ENCODE measurements at places on chromosomes 5 and 9. TPM values are rescaled to one million over a fixed set of nuclear protein-coding genes. Genes with fewer than 3 reads are reported as not detected.
A peak's percentile ranks its signal among the peaks of the same experiment; 100 is the strongest.

Gene LCN12
- total RNA-seq, result 4.7 TPM

Gene GALNT12
- total RNA-seq, result 23.7 TPM

DNA sequence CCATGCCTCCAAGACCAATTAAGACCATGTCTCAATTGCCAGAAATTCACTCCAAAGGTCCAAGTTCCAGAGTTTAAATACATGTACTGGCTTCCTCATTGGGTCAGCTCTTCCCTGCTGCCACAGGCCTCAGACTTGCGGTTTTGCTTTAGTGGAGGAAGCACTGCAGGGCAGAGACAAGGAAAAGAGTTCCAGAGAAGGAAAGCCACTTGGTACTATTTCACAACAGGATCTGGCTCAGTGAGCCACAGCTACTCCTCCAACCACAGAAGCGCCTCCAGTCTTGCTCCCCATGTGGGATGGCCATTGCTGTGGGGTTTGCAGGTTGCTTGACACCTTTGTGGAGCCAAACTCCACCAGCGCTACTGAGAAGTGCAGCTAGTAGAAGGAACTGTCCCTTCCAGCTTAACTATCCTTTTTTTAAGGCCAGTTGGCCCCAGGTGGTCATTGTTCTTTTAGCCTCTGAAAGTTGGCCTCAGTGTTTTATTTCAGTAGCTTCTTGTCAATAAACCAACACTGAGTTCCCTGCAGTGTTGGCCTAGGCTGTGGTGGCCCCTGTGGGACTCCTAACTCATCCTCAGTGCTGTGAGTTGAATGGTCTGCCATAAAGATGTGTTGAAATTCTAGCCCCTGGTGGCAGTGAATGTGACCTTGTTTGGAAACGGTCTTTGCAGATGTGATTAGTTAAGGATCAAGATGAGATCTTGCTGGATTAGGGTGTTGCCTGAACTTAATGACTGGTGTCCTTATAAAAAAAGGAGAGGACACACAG, 93.7 kb upstream of the DAP start:
- H3K4me1 ChIP-seq, result peaks cover 32% of the 10 kb centered on the region
- H3K27ac ChIP-seq, result no peak overlapping the region
- DNase-seq, result no peak
- no peak overlapping the region for H3K4me3 ChIP-seq
- H3K36me3 ChIP-seq, result no peaks in the 10 kb centered on the region

- H3K36me3 ChIP-seq, result no peaks in the 10 kb centered on the region
- H3K27ac ChIP-seq, result no peak overlapping the region
- no peaks in the 10 kb centered on the region for H3K4me1 ChIP-seq
- DNase-seq, result no peak
- no peaks in the 10 kb centered on the region for H3K27me3 ChIP-seq
Observed at GRCh38 chr9:19027825-19028224, 5.2 kb downstream of the SAXO1 start.

- no peak overlapping the region for H3K4me3 ChIP-seq
- no peak overlapping the region for H3K27ac ChIP-seq
- peaks cover 13% of the 10 kb centered on the region for H3K4me1 ChIP-seq
Observed at GRCh38 chr5:38289457-38289856, 31.1 kb downstream of the EGFLAM start.

DNA sequence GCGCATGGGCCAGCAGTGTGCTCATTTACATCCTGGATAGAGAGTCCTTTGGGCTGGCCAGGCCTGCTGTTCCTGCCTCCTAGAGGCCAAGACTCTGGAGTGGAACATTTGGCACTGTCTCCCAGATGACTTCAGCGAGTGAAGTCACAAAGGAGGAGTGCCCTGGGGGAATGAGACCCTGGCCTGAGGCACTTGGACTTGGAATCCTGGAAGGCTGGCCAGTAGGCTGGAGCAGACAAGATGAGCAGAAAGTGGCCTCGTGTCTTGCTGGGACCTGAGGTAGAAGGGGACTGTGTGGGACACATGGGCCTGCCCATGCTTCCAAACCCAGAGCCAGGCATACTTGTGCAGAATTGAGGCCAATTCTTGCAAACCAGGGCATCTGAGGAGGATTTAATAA, at the start of gene TSSK1B:
Gene TSSK1B, minus strand, starts transcription at position 101 of the 400 bp plus-strand sequence. CDS start 150 bp downstream, outside the sequence.
- no peak within 1 kb of the TSS for H3K4me3 ChIP-seq
- no peaks in the 10 kb centered on the region for H3K36me3 ChIP-seq
- no peak within 1 kb of the TSS for H3K27ac ChIP-seq
- no peaks in the 10 kb centered on the region for H3K4me1 ChIP-seq

GRCh38 chr5:33474004-33474403, 33.2 kb downstream of the TARS1 start:
- no peaks in the 10 kb centered on the region for H3K27me3 ChIP-seq
- 0 out of 2 replicates have a peak overlapping the region, but pooled peaks have one; percentile 66 for H3K27ac ChIP-seq
- no peak overlapping the region for H3K4me3 ChIP-seq
- DNase-seq, result no peak
- peaks cover 81% of the 10 kb centered on the region for H3K36me3 ChIP-seq
- peaks cover 31% of the 10 kb centered on the region for H3K4me1 ChIP-seq

Data from WTC11 (cell line).